ENCODE measurements at places on chromosomes 7 and 10.

DNA sequence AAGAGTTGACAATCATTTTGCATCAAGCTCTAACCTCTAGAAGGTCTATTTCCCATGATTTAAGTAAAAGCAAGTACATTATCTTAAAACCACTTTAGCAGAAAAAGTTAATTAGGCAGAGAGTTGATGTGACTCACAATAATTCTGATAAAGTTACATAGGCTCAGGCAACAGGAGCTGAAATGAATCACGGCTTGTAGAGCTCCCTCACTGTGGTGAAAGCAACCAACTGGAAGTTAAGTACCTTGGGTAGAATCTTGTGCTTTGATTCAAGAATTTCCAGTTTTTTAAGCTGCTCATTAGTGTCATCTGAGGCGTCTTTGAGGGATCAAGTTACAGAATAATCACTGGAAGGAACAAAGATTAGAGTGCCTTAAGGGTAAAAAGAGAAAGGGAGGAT lies 68.9 kb upstream of the NFE2L3 start:
- no peak for DNase-seq

- DNase-seq: no peak
Measured at GRCh38 chr10:97116462-97117162, 69.1 kb downstream of the SLIT1 start.

DNA sequence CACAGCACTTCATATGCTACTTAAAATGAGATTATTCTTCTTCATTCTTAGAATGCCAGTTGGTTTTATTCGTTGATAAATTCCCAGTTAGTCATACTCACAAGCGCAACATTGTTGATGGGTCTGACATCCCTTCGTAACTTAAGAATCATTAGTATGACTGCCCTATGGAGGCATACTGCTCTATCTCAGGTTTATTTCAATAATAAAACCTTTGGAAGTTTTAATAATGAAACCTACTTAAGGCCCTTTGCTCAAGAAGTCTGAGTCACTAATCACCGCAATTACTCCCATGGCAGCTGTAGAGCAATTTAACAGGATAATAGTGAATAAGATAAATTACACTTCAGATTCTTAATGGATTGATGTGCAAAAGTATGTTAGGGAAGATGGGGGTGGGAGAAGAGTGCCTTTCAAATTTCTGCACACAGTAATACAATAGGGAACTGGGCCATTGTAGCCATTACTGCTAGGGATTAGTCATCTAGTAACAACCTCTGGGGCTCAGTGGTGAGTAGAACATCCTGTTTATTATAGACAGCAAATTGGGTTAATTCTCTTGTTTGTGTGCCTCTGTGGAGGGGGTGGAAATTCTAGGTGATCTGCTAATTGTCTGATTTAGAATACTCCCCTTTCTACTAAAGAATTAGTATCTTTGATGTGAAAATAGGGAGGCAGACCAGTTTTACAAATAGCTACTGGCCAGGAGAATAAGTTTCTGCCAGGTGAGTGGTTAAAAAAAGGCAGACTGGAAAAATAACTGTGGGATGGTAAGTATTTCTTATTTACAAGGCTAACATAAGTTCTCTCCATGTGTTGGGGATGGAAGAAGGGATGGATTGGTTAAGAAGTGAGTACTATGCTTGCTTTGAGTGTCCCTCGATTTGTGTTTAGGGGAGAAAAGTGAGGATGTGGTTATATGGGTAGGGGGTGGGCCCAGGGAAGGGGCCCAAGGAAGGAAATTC lies 74.5 kb upstream of the VKORC1L1 start:
- no peak for DNase-seq

GRCh38 chr10:13003759-13004158 lies 2.2 kb upstream of the CCDC3 start:
- DNase-seq: no peak

DNA sequence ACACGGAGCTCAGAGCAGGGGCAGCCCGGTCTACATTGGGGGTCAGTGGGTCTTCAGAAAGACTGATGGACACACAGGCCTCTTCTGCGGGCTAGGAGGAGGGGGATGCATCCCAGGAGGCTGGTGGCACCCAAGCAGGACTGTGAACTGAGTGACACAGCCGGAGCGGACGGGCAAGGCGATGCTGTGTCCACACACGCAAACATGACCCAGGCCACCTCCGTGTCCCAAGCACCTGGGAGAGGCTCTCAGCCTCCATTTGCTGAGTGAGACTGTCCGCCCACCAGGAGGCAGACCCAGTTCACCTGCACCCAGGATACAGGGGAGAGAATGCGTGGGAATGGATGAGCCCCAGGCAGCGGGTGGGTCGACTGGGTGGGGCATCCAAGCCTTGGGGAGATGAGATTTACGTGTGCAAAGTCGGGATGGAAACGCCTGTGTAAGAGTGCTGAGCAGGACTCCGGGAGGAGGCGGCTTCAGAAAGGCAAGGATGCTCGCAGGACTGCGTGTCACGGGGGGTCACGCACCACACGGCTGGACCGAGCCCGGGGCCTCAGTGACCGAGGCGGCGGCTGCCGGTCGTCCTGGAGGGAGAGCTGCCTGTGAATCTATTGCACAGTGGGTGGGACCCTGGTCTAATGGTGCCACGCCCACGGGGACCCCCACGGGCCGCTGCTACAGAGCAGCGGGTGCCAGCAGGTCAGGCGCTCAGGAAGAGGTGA lies 262.8 kb downstream of the ADARB2 start:
- DNase-seq: no peak

DNA sequence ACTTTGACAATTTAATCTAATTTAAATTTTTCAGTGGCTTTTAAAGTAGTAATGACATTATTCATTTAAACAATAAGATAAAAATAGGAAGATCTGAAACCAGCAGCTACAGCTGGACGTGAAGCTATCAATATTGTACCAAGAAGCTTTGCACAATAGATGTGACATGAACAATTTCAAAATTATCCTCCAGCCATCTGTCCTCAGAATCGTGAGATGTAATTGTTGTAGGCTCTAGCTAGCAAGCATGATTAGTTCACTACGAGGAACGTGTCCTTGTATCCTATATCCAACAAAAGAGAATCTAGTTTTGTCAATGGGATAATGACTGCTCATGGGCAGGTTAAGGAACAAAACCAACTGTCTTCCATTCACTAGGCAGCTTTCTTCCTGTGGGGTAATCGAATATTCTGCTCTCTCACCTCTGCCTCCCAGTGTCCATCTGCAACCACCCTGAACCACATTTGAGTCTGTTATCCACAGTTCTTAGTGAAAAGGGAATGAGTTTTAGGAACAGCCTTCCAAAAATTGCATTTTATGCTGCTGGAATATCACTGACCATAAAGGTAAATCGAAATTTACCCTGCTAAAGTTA lies 247.3 kb downstream of the PARD3 start:
- no peak for DNase-seq

- no peak for DNase-seq
Measured at GRCh38 chr10:132538790-132539421, 1.3 kb downstream of the INPP5A start.

DNA sequence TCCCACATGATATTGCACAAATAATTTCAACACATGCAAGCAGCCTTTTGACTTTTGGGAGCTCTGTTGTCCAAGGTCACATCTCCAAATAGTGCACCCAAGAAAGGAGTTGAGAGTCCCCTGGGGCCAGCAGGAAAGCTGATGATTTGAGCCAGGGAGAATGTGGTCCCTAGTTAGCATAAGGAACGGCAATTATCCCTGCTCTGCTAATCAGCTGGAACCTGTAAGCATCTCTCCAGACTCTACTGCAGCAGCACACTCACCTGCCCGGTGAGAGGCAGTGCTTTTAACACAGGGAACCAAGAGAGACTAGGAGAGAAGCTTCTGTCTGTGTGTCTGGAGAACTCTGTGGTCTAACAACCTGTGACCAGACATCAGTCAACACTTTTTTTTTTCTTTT lies 17.0 kb downstream of the TRPV5 start:
- no peak for DNase-seq

GRCh38 chr10:36681751-36682632 lies 443.4 kb upstream of the ANKRD30A start:
- peak; percentile 28 for DNase-seq

- peak; percentile 69 for DNase-seq
Measured at GRCh38 chr10:121426307-121426706, 171.9 kb downstream of the FGFR2 start.

DNA sequence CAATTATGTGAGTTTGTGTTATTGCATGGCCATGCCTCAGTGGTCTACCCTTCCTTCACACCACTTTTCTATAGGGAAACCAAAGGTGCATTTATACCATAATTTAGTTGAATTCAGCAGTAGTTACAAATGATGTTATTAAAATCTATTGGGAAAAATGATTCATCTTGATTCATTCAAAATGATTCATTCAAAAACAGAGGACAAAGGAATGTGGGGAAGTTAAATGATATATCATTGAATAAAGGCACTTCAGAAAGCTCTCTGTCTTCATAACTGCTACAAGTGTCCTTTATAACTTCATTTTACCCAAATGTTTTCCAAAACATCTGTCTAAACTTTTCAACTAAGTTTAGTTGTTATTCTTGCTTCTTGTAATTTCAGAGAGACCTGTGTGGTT lies 722.9 kb downstream of the GRM8 start:
- DNase-seq: no peak

GRCh38 chr7:36965625-36966024 lies 241.3 kb upstream of the AOAH start:
- no peak for DNase-seq

DNA sequence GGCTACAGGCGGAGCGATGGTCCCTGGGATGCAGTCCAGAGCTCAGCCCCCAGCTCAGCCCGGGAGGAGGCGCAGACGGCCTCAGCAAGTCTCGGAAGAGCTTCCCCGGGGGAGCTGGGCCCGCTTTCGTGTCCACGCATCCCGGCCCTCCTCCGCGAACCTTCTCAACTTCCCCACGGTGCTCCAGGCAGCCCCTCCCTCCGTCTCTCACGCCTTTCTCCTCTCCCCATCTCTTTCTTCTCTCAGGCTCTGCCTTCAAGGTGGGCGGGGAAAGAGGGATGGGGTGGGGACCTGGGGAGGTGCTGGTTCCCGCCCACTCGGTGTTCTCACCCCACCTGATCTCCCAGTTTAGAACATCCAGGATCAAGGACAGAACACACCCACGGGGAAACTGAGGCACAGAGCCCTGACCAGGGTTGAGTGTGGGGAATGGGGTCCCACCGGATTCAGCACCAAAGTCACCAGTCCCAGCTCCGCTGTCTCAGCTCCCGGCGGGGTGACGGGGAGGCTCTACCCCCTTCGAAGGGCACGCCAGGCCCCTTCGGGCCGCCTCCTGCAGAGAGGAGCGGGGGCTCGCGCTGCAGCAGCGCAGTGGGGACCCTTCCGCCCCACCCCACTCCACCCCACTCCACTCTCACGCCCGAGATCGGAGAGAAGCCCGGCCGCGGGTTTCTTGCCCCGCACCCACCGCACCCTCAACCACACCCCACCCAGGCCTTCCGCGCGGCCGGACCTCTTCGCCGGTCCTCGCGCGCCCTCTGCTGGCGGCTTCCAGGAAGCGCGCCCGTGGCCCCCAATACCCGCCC lies 18.2 kb downstream of the POLL start:
- DNase-seq: peak; percentile 79

DNA sequence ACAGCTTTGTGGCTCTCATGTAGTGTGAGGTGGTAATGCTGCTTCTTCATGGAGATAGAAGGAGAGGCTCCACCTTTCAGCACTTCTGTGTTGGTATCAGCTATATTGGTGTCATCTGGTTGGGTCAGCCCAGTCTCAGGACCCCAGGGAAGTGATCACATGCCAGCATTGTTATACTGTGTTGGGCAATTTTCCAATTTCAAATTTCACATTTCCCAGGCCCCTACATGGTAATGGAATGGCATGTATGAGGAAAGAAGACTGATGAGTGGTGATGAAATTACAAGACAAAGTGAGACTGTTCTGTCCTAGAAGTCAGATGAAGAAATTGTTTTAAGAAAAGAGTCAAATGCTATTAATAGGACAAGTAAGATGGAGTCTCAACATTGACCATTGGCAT lies 3.7 kb upstream of the AKR1C3 start:
- DNase-seq: no peak

DNA sequence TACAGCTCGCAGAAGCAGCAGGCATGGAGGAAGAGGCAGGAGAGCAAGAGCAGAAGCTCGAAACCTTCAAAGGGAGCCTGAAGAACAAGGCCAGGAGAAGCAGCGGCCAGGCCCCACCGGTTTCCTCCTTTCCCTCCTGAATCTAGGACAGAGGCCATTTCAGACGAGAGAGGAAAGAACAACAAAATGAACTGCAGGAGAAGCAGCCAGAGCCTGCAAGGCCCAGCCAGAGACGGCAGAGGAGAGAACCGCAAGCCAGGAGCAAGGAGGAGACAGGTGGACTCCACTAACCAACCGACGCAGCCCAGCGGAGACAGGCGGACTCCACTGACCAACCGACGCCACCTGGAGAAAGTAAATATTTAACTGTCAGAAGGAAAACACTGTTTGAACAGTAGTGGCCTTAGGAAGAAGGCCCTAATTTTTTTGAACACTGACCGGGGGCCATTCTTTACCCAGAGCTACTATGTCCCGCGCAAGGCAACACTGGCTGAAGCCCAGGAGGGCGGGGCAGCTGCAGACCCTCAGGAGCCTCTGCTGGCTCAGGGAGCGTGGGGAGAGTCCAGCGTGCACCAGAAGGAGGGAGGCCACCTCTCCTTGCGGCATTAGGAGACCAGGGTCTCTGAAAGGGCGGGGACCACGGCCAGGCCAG lies 559.2 kb downstream of the PTPRN2 start:
- DNase-seq: no peak

DNA sequence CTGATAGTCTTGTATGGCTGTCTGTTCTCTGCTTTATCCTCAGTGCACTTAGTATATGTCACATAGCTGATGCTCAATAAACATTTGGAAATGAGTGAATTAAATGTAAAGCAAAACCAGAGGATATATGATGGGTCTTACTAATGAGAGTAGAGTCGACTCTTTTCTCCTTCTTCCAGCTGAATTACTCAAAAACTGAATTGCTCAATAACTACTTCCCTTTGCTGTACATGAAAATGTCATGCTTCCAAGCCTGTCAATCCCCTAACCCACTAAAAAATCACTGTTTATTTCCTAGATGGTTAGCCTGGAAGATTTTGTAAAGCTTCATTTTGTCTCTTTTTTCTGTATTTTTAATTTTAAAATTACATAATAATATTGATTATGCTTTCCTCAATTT lies 88.0 kb downstream of the OR13A1 start:
- DNase-seq: no peak

DNA sequence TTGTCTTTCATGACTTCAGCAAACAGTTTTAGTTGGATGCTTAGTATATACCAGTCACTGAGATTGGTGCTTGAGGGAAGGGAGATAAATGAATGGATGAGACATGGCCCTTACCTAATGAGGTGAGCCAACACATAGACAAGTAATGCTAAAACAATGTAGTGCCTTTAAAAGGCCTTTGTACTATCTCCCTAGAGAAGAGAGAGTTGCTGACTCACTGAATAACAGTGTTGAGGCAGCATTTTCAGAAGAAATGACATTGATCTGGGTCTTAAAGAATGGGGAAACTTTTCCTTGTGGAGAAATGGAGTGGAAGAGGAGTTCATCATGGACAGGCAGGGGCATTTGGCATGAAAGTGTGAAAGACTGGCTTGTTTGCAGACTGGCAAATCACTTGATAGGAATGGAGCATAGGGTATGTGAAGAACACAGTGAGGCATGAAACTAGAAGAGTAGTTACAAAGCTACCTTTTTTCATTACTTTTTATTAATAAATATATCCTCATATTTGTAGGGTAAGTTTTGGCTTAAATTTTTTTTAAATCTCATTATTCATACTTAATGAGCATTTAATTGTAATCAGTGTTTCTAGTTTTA lies 91.2 kb downstream of the KAT6B start:
- DNase-seq: no peak
